ENCODE measurements at places on chromosomes 3 and 15.

DNA sequence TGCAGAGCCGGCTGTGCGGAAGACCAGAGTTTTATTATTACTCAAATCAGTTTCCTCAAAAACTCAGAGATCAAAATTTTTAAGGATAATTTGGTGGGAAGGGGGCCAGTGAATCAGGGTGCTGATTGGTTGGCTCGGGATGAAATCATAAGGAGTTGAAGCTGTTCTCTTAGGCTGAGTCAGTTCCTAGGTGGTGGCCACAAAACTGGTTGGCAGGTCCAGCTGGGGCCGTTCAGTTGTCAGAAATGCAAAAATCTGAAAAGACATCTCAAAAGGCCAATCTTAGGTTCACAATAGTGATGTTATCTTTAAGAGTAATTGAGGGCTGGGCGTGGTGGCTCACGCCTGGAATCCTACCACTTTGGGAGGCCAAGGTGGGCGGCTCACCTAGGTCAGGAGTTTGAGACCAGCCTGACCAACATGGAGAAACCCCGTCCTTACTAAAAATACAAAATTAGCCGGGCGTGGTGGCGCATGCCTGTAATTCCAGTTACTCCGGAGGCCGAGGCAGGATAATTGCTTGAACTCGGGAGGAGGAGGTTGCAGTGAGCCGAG, 2.3 kb upstream of the ZNF589 start:
- DNase-seq, result no peak

GRCh38 chr15:48579945-48580671, 65.4 kb downstream of the FBN1 start:
- no peak for DNase-seq

DNA sequence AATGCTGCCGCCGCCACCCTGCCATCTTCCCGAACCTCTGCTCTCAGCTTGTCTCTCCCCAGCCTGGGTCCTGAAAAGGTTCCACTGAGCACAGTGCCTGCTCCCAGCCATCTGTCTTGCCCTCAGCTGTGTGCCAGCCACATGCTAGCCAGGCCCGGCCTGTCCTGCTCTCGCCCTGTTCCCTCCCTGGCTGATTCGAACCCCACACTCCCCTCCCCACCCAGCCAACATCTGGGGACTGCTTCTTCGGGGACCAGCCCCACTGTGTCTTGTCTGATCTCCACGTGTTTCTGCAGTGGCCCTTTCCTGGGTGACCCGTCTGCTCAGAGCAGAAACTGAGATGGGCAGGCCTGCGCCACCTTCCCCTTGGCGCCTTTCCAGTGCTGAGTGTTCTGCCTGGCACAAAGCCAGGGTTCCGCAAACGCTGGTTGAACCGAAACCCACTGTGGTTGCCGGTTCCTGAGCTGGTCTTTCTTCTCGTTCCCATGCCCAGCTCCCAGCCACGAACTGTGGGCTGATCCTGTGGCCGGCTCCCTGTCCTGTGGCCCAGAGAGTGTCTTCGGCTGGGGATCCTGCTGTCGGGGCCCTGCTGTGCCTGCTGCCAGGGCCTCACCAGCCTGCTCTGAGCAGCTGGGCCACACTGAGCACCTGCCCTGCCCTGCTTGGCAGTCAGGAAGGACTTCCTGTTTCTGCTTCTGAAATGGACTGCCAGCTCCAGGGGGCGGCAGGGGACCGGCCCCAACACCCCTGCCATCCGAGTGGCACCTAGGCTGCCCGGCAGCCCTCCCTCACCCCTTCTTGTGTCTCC, 62.7 kb upstream of the KLF13 start:
- peak; percentile 66 for DNase-seq

DNA sequence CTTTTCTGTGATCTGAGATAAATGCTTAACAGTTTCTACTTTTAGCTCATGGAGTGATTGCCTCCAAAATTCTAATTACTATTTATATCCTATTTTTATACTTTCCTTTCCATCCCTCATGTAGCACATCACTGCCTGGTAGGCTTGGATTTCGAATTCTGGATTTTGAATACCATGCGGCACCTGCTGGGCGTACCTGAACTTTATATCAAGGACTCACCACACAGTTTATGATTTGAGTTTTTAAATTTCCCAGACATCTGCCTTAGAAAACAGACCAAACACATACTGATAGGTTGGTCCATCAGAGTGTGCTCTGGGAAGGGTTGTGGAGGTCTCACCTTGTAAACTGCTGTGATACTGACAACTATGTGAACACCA, 6.4 kb downstream of the TRAK1 start:
- DNase-seq, result no peak

GRCh38 chr3:82736696-82737277, 975.3 kb upstream of the GBE1 start:
- DNase-seq, result no peak

DNA sequence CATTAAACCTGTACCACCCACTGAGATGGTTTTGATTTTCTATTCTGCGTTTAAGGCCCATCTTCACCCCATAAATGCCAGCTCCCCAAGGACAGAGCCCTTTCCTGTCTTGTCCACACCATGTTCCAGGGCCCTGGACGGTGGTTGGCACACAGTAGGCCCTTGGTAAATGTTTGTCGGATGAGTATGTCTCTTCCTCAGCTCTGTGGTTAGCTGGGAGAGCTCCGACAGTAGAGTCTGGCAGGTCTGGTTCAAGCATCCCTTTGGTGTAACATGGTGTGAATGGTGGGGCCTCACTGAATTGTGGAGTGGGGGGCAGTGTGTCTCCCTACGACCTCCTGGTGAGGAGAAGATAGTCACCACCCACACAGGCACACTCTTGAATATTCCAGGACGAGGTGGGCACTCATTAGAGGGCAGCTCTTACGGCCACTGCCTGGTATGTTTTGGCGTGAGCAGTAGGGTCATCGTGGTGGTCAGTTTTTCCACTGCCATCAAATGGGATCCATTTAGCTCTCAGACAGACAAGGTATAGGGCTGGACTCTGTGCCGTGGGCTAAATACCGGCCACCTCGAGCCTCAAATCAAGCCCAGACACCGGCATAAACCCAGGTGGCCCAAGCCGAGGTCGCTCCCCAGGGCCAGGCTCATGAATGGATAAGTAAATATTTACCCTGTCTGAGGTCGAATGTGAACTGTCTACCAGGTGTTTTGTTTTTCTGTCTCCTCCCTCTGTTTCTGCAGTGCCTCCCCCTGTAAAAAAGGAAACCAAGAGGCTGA, 61.3 kb downstream of the SMAD3 start:
- DNase-seq, result no peak

DNA sequence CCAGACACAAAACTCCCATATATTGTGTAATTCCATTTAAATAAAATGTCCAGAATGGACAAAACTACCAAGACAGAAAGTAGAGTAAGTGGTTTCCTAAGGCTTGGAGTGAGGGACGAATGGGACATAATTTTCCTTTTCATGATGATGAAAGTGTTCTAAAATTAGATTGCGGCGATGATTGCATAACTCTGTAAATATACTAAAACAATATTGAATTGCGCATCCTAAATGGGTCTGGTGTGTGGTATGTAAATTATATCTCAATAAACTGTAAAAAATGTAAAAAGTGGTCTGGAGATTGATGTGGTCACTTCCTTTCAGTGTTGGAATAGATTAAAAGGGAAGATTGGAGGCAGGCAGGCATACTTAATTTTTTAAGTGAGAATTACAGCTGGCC, 105.9 kb upstream of the KCNAB1 start:
- DNase-seq, result no peak

DNA sequence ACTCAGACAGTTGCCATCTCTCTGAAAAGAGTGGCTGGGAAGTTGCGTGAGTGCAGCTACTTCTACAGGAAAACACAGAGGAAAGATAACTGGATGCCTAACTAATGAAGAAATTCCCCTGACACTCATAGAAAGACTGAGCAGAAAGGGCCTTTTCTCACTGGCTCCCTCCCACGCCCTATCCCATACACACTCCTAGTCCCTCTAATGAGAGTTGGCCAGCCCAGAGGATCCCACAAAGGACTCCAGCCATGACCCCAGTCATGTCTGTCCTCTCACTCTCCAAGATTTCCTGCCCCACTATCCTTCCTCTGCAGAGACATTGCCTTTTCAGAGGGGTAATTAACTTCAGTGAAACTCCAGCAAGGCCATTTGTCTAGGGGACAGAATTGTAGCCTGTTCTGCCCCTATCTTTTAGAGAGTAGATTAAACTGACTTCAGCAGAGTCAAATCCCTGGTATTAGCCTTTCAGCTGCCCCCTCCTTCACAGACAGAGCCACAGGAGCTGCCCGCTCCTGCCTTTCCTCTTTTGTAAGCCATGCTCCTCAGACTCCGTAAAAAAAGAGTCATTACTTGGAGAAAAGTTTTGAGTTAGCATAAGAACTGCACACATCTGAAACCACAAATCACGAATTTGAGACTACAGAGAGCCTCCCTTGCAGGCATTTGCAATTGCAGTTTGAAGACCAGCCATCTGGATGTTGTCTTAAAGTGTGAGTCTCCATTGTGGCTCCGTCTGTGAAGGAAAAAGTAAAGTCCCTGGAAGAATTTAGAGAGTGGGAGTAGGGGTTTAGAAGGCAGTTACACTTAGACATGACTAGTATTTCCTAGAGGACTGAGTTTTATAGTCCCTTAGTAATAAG, 129.1 kb upstream of the SEMA6D start:
- DNase-seq, result no peak

GRCh38 chr3:156803952-156804741, 22.0 kb upstream of the LEKR1 start:
- DNase-seq, result no peak

DNA sequence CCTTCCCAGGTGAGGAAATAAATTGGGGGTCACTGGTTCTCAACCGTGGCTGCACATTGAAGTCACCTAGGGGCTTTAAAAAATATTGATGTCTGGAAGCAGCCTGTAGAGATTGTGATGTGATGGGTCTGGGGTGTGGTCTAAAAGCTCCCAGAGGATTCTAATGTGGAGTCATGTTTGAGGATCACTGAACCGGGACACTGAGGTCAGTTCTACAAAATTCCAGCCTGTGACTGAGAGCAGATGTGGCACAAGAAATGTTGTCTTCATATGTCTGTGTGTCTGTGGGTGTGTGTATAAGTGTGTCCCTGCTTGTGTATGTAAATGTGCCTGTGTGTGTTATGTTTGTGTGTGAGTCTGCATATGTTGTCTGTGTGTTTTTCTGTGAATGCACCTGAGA, 79.9 kb downstream of the TLE3 start:
- DNase-seq, result no peak

DNA sequence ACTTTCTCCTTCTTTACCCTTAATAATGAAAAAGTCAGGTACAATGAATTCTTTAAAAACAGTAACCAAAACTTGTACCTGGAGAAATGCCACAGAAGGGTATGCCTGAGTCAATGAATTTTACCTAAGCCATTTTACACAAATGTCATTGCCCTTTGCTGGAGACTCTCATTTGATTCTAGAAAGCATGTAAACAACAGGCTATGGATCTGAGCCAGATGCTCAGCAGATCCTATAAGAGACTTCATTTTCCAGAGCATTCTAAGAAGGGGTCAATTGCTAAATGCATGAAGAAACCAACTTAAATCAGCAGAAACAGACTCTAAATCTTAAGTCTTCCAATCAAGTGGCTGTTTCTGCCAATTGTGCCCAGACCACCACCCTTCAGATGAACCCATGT, 83.8 kb upstream of the GALNT15 start:
- no peak for DNase-seq

GRCh38 chr3:151044706-151045105, 40.8 kb upstream of the MED12L start:
- no peak for DNase-seq

- no peak for DNase-seq
Measured at GRCh38 chr3:11434017-11434526, 161.9 kb downstream of the ATG7 start.

GRCh38 chr15:77975332-77976094, 102.0 kb downstream of the TBC1D2B start:
- DNase-seq, result no peak

DNA sequence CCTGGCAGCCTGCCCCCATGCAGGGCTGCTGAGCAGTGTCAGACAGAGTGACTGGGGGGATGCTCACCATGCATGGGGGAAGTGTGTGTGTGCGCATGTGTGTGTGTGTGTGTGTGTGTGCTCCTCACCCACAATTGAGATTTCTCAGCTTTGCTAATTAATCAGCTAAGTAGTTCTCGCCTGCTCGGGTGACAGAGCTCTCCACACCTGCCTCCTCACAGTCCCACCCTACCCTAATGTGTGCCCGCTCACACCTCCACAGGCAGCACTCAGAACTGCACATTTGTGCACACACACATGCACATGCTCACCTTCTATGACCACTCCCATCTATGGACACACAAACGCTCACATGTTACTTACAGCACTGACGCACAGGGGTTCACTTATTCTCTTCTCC, 37.3 kb downstream of the CACNA2D2 start:
- DNase-seq, result no peak

GRCh38 chr15:38528294-38528693, 36.3 kb downstream of the RASGRP1 start:
- no peak for DNase-seq

- no peak for DNase-seq
Measured at GRCh38 chr3:141380279-141380678, 12.0 kb downstream of the ZBTB38 start.

DNA sequence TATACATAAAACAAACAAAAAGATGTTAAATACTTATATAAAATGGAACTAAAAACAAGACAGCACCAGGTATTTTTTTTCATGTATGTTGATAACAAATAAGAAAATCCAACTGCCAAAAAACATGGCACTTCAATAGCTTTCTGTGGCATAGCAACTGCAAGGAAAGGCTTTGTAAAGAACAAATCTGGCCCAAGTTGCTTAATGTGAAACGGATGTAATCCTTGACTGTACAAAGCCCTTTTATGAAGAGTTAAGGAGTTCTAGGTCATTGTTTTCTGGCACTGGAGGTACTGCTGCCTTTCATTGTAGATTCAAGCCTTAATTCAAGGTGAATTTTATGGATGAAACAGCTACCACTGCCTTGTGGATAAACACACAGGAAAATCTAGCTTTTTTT, 68.8 kb upstream of the SLC12A8 start:
- no peak for DNase-seq

DNA sequence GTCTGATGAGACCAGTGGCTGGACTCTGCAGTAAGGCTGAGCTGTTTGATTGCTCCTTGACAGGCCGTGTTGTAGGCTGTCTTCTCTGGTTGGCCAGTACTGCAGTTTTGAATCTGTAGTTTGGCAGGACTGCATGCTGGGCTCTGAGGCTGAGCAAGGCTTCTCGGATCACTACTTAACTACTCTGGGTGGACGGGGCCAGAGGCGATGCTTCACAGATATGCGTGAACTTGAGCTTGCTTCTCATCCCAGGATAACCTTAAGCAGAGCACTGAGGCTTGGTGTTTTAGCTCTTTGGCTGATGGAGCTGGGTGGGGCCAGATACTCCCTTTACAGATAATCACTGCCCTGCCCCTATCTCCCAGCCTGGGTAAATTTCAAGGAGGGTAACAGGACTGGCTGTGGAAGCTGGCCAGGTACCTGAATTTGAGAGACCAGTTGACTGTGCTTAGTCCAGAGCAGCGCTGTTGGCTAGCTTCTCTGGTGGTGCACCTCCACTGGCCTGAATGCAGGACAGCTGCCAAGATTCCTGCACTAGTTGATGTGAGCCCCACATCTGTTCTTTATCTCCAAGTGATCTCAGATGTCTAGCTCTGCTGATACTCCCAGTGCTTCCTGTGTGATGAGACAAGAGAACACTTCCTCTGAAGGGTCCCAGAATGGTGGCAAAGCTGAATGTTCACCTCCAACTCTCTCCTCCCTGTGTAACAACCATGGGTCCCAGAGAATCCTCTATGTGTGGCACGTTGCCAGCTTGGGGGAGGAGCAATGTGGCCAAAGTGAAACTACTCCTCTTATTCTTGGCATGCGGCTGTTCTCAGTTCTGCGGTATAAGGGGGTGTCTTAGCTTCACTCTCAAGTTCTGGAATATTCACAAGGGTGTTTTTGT, 37.9 kb downstream of the RPL39L start:
- DNase-seq, result peak; percentile 9

GRCh38 chr15:31081056-31081455, 20.5 kb downstream of the TRPM1 start:
- DNase-seq, result no peak

- DNase-seq, result no peak
Measured at GRCh38 chr3:85432081-85432480, 473.3 kb downstream of the CADM2 start.

Data from T-helper 17 cell (primary cell).